ENCODE measurements at places on chromosomes 11 and 22. TPM values are rescaled to one million over a fixed set of nuclear protein-coding genes. Genes with fewer than 3 reads are reported as not detected.

SCARF2 gene
- 12.8 TPM for total RNA-seq

ENTHD1 gene
- not detected for total RNA-seq

GGTLC2 gene
- not detected for total RNA-seq

RASGRP2 gene
- 1.2 TPM for total RNA-seq

MED17 gene
- 24.1 TPM for total RNA-seq

DNA sequence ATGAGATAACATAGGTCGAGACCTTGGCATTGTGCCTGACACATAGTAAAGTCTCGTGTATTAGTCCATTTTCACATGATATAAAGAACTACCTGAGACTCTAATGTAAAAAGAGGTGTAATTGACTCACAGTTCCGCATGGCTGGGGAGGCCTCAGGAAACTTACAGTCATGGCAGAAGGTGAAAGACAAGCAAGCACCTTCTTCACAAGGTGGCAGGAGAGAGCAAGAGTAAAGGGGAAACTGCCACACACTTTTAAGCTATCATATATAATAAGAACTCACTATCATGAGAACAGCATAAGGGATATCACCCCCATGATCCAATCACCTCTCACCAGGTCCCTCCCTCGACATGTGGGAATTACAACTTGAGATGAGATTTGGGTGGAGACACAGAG lies 165.2 kb downstream of the SPON1 start:
- no peak for DNase-seq

GRCh38 chr22:42091455-42091782 lies 847 bp upstream of the NDUFA6 start:
- no peak for DNase-seq

DNA sequence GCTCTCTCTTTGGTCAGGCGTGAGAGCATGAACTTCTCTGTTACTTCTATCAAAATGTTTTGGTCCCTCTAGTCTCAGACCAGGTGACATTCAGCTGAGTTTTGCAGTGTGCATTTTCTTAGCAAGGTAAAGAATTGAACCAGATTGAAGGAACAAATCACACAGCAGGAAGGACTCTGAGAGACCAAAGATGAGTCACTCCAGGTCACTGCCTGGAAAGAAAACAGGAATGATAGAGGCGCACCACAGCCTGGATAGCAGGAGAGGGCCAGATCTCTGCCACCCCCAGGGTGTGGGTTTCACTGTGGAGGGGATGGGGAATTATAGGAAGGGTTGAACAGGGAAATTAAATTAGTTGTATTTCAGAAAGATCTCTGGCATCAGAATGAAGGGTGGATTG lies 788.3 kb downstream of the NTM start:
- no peak for DNase-seq

DNA sequence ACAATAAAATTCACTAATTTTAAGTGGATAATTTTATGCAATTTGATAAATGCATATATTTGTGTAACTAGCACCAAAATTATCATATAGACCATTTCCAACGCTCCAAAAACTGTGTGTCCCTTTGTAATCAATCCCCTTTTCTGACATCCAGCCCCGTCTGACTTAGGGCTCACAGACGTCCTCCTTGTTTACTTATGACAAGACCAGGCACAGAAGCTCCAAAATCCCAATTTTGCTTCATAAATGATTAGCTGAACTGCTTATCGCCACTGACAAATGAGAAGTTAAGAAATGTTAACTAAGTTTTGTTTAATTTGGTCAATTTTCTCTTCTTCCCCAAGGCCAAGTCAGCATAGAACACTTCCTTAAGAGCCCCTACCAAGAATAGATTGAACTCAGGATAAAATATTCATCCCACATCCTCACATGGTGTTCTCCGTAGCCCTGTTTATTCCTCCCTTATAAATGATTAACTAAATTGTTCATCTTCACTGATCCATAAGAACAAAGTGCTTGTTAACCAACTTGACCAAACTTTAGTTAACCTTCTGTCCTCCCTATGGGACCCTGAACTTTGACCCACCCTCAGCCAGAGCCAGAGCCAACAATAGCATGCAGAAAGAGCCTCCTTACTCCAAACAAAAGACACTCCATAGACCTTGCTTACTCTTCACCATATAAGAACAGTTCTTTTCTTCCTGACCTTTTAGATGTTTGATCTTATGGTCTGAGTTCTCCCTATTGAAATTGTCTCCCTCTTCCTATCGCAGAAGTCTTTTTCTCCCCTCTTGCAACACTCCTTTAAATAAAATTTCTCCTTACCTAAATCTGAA lies 30.8 kb upstream of the GLYAT start:
- DNase-seq = no peak

DNA sequence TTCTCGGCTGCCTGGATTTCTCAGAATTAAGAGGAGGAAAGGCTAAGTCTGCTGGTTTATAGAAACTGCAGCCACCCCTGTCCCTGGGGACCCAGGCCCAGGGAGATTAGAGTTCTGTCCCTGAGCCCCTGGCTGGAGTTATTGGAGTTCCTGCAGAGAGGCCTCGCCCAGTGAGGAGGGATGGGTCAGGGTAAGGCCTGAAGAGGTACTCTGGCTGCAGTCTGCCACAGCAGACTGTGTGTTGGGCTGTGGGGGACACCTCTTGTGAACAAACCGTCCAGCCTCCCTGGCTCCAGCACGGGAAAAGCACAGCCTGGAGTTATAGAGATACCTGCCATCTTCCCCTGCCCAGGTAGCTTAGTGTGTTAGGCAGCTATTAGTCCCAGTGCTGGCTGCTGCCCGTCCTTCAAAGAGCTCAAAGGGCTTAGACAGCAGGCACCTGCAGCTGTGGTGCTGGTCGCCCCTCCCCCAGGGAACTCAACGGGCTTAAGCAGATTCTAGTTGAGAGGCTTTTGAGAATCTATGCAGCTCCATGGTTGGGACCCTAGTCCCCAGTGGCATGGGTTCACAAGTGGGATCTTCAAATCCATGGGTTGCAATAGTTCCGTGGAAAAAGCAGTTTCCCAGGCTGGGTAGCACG lies 36.6 kb upstream of the MUC15 start:
- no peak for DNase-seq

DNA sequence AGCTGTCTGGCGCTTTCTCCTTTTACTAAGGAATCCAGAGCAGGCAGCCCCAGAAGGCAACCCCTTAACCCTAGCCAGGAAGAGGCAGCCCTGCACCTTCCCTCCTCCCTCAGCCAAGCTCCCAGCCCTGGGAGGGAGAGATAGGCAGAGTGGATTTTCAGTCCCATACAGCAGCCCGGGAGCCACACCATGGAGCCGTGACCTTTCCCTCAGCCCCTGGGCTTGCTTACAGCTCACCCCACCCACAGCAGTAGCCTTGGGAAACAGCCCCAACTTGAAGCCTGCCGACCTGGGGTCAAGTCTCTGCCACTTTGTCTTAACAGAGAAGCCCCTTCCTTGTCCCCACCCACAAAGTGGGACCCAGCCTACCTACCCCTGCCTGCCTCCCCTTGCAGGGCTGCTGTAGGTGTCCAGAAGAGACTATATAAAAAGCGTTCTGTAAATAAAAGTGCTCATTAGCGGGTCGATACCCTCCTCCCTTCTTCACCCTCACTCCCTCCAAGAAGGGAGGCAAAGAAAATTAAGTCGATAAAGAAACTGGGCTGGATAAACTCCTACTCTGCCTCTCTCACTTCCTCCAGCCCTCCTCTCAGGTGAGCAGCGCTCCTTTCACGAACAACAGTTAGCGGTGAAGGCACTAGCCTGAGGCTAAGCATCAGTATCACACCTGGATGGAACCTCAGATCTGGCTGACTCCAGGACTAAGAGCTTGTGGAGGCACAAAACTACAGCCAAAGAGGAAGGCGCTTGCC lies 4.2 kb downstream of the TST start:
- DNase-seq = peak; percentile 18

DNA sequence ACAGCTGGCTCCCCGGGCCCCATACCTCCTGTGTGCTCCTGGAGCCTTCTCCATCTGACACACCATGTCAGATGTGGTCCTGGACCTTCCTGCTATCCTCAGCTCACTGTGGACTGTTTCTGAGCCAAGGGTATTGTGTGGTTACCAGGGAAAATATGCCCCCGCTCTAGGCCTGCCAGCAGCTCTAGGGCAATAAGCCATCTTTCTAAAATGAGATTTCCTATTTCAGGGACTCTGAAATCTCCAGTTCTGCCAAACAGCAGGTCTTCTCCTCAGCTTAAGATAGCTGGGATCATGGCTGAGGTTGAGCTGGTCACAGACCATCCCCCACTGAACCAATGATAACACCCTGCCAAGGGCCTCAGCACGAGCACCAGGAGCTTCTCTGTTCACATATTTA lies 227.6 kb downstream of the ST3GAL4 start:
- no peak for DNase-seq

DNA sequence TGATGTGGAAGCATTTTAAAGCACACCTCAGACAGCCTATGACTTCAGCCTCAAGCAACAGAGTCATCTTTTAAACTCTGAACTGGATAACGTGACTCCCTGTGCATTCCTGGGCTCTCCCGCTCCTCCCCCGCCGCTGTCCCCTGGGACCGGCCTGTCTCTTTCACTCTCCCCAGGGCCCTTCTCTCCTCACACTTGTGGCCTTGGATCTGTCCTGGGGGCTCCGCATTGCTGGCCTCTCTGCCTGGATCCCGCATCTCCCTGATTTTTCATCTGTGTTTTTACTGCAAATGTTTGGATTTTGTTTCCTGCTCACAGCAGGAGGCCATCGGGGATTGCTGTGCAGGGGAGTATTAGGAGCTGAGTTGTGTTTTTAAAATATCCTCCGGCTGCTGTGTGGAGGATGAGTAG lies 15.4 kb downstream of the C11orf24 start:
- DNase-seq = no peak

- no peak for DNase-seq
Observed at GRCh38 chr11:100602716-100603115, 84.4 kb upstream of the ARHGAP42 start.

DNA sequence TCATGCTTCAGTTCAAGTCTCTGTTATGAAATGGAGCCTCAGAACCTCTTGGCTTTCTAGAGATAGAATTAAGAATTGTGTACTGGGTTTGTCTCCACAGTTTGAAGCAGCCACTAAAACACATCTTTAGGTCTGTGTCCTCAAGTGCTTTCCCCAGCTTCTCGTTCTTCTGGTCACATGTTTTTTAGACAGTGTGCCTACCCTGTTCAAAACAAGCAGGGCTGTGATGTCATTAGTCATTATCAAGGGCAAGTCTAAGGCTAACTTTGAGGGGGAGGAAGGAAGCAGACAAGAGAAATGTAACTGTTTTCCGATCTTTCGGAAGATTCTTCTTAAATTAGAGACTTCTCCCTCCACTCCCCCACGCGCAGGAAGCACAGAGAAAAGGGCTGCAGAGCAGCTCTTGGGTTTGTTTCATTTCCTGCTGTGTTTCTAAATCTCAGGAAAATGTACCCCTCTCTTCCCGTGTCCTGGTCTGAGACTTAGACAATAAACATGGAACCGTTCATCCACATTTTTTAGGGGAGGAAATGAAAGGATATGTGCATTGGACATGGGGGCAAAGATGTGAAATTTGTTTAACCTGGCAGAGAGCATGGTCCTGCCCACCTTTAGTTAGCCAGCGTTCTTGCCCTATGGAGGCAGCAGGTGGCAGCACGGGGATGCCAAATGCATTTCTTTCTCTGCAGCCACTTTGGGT lies 3.1 kb downstream of the AKIP1 start:
- peak; percentile 43 for DNase-seq

GRCh38 chr11:10478066-10478465 lies 23.0 kb downstream of the AMPD3 start:
- DNase-seq = peak; percentile 23

DNA sequence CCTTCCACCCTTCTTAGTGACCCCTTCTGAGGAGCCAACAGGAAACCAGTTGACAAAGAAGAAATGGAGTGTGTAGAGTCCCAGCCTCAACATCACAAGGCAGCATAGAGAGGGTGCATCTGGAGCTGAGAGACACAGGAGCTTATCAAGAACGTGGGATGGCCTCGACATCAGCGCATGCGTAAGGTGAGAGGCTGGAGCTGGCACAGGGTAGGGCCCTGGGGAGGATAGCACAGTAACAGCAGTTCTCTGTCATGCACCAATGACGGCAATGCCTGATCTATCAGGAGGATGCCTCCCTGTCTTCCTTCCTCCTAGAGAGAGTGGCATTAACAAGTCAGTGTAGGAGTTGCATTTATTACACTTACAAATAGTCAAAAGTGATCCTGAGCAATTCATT lies 426.1 kb downstream of the NTM start:
- no peak for DNase-seq
